ENCODE measurements at places on chromosomes 2 and 18. TPM values are rescaled to one million over a fixed set of nuclear protein-coding genes. Genes with fewer than 3 reads are reported as not detected.
A peak's percentile ranks its signal among the peaks of the same experiment; 100 is the strongest.

GRCh38 chr2:217974389-217975005, 28.3 kb downstream of the TNS1 start:
- no peak for DNase-seq

DNA sequence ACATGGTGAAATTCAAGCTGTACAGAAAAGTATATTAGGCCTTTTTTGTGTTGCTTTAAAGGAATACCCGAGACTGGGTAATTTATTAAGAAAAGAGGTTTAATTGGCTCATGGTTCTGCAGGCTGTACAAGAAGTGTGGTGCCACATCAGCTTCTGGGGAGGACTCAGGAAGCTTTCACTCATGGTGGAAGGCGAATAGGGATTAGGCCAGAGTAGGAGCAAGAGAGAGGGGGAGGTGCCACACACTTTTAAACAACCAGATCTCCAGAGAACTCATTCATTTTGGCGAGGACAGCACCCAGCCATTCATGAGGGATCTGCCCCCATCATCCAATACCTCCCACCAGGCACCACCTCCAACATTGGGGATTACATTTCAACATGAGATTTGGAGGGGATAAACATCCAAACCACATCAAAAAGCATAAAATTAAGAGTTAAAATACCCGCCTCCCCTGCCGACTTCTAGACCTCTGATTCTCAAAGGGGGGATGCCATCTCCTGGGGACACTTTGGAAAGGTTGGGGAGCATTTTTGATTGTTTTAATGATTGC, 15.1 kb upstream of the LIPG start:
- DNase-seq, result no peak

Gene SERPINB10
- total RNA-seq, result not detected

DNA sequence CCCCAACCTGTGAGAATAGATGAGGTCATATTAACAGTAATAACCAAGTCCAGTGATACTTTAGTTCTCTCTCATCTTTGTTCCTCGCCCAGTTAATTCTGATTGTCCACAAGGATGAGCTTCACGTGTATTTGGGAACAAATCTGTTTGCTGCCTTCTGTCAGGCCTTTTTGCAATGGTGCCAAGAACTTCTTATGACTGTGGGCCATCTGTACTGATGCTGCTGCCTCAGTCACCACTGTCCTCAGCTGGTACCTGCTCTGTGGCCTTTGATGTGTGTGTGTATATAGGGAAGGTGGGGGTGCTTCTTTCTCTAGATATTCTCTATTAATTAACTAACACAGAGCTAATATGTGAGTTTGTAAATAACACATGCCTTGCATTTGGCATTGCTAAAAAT, 392.9 kb downstream of the TGIF1 start:
- DNase-seq, result no peak

GRCh38 chr2:16739778-16740581, 74.3 kb upstream of the CYRIA start:
- DNase-seq, result no peak

DNA sequence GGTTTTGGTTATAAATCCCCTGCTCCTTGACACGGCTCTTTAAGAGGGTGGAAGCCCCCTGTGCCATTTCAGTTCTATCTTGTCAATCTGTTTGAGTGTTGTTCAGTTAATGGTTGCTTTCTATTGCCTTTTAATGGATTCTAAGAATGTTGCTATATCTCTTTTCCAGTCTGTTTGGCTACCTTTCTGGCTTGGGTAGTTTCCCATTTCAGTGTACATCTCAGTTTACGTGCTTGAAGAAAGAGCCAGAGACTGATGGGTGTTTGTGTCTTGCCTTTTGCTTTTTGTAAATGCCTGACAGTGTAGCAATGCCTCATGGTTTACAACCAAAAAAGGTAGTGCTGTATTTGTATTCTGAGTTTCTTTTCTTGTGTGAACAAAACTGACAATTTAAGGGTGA, 45.3 kb downstream of the SPATS2L start:
- DNase-seq, result no peak

DNA sequence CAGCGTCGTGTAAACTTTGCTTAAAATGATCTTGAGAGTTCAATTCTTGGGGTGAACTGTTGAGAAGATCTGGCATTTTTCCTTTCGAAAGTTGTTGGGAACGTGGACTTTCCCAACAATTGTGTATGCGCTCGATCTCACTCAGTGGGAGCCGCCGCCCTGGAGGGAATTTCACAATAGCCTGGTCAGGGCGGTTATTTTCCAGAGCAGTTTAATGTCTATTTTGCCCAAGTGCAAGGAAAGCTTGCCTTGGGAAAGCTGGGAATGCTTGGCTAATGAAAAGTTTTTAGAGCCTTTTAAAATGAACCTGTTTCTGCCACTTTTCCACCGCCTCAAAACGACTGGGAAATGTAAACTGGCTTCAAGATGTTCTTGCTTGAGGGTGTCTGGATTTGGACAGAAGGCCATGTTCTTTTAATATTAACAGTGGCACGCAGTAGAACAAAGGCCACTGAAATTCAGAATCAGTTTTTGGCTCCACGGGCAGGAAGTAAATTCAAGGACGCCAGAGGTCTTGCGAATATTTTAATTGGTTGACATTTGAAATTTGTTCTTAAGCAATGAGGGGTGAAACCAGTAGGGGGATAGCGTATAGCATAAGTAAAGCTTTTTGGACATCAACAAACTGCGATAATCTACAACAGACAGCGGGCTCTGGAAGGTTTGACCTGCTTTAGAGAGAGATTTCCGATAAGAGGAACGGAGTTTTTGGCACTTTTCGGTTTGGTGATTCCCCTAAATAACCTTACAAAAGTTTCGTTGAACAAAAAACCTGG, 1.2 kb downstream of the CFLAR start:
- peak; percentile 71 for DNase-seq

GRCh38 chr2:54429811-54430551, 26.1 kb upstream of the SPTBN1 start:
- DNase-seq, result no peak

- no peak for DNase-seq
Measured at GRCh38 chr2:173986805-173987204, 21.6 kb upstream of the SP3 start.

DNA sequence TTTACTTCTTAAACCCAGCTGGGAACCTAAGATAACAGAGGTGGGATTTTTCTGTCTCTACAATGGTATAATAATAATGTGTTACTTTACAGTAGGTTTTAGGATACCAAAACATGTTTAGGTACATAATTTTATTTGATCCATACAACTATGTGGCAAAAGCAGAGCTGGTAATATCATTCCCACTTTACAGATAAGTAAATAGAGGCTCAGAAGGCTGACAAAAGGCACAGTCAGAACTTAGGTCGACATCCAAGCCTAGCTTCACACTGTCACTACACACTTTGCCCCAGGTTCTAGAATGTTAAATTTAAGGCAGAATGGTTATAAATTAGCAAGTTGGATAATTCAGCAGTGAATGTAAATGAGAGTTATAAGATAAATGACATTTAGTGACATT, 189.6 kb upstream of the PARD3B start:
- no peak for DNase-seq

- DNase-seq, result peak; percentile 38
Measured at GRCh38 chr2:31060397-31060796, 77.8 kb downstream of the GALNT14 start.

DNA sequence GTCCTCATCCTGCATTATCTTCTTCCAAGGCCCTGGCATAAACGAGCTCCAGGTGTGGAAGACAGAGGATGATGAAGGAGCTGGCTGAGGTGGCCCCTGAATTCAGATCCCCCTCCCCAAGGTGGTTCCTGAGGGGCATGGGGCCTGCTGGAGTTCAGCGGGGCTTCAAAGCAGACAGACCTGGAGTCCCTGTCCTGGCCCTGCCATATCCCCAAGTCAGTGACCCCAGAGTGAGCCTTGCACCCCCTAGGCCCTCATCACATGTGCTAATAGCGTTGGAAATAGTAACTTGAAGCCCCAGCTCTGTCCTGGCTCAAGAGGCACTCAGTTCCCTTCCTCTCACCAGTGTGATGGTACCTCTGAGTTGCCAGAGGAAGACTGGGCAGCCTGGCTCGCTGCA, 172.9 kb downstream of the GALNT1 start:
- DNase-seq, result no peak

Gene TACR1
- total RNA-seq, result not detected

Gene KIAA2012
- total RNA-seq, result 0.17 TPM

Gene CCDC141
- total RNA-seq, result 0.07 TPM

Gene UGT1A3
- 6.0 TPM for total RNA-seq

DNA sequence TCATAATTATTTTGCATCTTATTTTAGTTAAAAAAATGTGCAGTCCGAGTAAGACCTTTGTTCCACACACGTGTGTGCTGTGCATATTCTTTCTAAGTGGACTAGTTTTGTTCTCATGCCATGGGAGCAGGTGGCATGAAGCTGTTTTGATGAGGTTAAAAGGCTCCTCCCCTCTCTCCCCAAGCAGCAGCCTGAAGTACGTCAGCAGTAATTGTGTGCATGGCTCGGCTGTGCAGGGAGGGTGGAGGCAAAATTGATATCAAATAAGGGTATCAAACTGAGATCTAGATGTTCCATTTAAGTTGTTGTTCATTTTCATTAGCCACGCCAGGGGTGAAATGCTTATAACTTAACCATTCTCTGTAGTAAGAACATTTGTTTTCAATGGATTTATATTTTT, at the start of gene NYAP2:
TSS of gene NYAP2 (plus strand) at position 207 of the 400 bp plus-strand sequence. CDS start 9,171 bp downstream, outside the sequence.
- no peak for DNase-seq

DNA sequence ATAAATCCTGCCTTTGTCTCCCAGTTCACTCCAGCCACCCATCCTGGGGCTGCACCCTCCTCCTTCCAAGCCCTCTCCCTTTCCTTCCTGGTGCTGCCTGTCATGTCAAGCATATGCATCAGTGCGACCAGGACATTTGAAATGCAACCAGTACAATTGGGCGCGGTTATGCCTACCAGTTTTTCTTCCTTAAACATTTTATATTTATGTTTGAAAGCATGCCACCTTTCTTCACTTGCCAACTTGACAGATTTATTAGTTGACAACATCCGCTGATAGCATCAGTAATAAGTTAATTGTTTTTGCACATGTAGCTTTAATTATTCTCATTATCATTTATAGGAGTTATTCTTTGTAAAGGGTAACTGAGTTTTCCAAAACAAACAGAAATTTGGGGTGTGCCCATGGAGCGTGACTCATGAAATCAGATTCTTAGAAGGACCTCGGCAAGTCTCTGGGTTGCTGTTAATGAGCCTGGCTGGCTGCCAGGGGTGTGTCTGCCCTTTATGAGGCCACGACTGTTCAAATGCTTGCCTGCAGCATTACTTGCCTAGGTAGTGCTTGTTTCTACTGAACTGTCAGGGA, 32.8 kb upstream of the IL1B start:
- DNase-seq, result peak; percentile 96

Gene SLC23A3
- total RNA-seq, result 4.4 TPM

Gene DHRS9
- total RNA-seq, result 16.6 TPM

Gene IL36A
- total RNA-seq, result not detected

Gene ADGRF3
- 0.59 TPM for total RNA-seq

Gene PROKR1
- total RNA-seq, result not detected

DNA sequence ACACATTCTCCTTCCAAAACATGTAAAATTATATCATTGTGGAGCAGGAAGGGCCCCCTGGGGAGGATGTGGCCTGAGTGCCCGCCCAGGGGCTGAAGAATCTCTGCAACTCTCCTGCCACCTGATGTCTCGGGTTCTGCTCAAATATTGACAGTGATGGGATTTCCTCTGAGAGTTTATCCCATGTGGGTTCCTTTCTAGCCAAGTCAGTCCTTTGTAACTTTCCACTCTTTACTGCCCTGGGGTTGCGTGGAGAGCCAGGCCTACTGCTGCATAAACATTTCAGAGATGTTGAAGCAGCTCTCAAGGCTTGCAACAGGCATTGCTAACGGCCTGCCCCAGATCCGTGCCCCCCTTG, 4.0 kb upstream of the RAB17 start:
- no peak for DNase-seq

- no peak for DNase-seq
Measured at GRCh38 chr2:231341100-231341499, 54.4 kb upstream of the B3GNT7 start.

DNA sequence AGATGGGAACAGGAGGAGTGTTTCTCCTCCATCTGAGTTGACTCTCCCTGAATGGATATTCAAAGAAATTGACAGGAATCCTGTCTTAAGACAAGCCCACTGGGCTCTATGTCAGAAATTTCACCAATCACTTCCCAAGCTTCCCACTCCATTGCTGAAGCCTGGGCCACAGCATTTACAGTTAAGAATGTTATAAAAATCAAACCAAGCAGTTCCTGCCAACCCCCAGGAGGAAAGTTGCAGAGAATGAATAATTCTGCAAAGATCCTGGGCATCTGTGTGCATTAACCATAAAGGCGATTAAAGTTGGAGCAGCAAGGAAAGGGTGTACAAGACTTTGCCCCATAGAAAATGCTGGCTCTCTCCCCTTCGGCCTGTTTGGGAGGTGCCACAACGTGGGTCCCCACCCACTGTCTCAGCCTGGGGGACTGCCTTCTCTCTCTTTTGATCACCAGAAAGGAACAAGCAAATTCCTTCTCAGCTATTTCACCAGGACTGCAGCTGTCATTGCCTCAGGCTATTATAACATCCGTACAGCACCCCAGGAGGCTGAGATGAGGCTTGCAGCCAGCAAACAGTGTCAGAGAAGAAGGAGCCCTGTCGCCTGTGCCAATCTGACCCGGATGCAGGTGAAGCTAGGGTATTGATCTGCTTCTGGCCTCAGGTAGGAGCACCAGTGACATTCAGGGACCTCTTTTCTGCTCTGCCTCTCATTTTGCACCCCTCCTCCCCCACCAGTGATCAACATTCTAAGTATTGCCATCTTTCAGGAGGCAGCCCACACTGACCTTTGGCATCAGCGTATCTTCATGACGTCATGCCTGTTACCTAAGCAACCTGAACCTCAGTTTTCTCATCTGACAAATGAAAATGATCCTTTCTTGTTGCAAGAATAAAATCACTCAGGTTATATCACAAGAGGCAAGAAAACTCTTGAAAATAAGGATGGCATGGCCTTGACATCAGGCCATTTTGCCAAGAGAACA, 219.0 kb downstream of the SH3BP4 start:
- DNase-seq, result peak; percentile 57

- no peak for DNase-seq
Measured at GRCh38 chr2:129734343-129735034, 245.0 kb upstream of the RAB6C start.

- DNase-seq, result no peak
Measured at GRCh38 chr18:40046596-40046995, 1908.4 kb upstream of the PIK3C3 start.

Gene DSC3
- 9.8 TPM for total RNA-seq

GRCh38 chr2:73705091-73705490, 32.1 kb downstream of the TPRKB start:
- DNase-seq, result no peak

GRCh38 chr2:102603904-102604303, 15.4 kb upstream of the SLC9A2 start:
- DNase-seq, result peak; percentile 36

Gene LOXHD1
- total RNA-seq, result not detected

DNA sequence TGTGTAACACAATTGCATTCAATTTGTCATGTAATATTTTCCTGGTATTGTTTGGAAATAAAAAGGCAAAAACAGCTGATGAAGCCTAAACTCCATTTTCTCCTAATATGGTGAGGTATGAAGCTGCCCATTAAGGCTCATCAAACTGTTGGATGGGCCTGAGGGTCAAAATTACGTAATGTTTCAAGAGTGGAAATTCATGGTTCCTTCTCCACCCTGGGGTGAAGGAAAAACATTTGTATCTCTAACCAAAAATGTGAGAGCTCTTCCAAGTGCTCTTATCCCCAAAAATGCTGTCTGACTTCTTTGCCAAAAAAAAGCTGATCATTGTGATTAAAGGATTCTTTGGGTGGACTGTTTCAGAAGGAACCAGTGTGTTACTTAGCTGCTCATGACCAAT, 91.8 kb downstream of the ARHGAP28 start:
- no peak for DNase-seq

Gene PAX3
- not detected for total RNA-seq

GRCh38 chr18:26429535-26430226, 118.7 kb downstream of the KCTD1 start:
- DNase-seq, result peak; percentile 16

GRCh38 chr18:80034068-80034851, at the start of gene RBFA:
TSS of gene RBFA (plus strand) at chr18:80034434. CDS start at chr18:80034496, 62 bp downstream.
- DNase-seq, result peak; percentile 97

Gene REG3G
- not detected for total RNA-seq

All from Calu3 (cell line).